ENCODE measurements at places on chromosomes 6 and 20. TPM values are rescaled to one million over a fixed set of nuclear protein-coding genes. Genes with fewer than 3 reads are reported as not detected.

The DACT2 gene
- not detected for total RNA-seq

The HDGFL1 gene
- total RNA-seq: not detected

The HLA-DPB1 gene
- 8.2 TPM for total RNA-seq

GRCh38 chr6:135251498-135252441 is 70.7 kb downstream of the MYB start:
- H3K27ac ChIP-seq: no peak overlapping the region
- H3K27me3 ChIP-seq: no peaks in the 10 kb centered on the region
- DNase-seq: no peak
- H3K36me3 ChIP-seq: no peaks in the 10 kb centered on the region

DNA sequence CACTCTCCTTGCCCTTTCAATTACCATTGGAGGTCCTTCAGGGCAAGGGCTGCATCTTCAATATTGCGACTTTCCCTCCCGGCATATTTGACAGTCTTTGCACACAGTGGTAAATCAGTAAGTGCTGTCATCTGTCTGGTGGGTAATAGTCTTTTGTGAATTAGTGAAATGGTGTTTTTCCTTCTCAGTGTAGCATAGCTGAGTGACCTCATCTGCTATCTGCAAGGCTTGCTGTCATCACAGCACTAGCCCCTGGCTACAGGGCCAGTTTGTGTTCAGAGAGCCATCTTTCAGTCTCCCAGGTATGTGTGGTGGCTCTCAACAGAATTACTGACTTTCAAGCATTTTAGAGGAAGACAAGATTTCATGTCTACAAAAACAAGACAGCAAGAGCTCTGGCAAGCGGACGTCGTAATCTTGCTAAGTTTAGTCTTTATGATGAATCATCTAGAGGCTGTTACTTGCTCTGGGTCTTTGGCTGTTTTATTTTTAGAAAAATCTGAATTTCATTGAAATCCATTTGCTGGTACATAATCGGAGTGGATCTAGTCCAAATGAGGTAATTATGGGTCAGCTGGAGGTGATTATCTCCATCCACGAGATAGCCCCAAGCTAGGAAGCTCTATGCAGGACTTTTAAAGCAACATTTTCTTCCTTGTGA is 528.9 kb downstream of the EPM2A start:
- H3K4me3 ChIP-seq: no peak overlapping the region
- no peaks in the 10 kb centered on the region for H3K4me1 ChIP-seq
- H3K27me3 ChIP-seq: peaks cover 5% of the 10 kb centered on the region
- no peak overlapping the region for H3K27ac ChIP-seq

- H3K4me3 ChIP-seq: peak overlapping the region; percentile 72
- H3K27me3 ChIP-seq: no peaks in the 10 kb centered on the region
- peaks cover 46% of the 10 kb centered on the region for H3K4me1 ChIP-seq
- DNase-seq: no peak
- H3K36me3 ChIP-seq: peaks cover 3% of the 10 kb centered on the region
- H3K27ac ChIP-seq: no peak overlapping the region
These were observed 2.2 kb downstream of the TAF4 start for GRCh38 chr20:62063315-62063980.

GRCh38 chr6:155881826-155882526 is 426.3 kb upstream of the NOX3 start:
- no peaks in the 10 kb centered on the region for H3K36me3 ChIP-seq
- peak overlapping the region; percentile 32 for H3K27ac ChIP-seq
- no peaks in the 10 kb centered on the region for H3K27me3 ChIP-seq
- DNase-seq: no peak

DNA sequence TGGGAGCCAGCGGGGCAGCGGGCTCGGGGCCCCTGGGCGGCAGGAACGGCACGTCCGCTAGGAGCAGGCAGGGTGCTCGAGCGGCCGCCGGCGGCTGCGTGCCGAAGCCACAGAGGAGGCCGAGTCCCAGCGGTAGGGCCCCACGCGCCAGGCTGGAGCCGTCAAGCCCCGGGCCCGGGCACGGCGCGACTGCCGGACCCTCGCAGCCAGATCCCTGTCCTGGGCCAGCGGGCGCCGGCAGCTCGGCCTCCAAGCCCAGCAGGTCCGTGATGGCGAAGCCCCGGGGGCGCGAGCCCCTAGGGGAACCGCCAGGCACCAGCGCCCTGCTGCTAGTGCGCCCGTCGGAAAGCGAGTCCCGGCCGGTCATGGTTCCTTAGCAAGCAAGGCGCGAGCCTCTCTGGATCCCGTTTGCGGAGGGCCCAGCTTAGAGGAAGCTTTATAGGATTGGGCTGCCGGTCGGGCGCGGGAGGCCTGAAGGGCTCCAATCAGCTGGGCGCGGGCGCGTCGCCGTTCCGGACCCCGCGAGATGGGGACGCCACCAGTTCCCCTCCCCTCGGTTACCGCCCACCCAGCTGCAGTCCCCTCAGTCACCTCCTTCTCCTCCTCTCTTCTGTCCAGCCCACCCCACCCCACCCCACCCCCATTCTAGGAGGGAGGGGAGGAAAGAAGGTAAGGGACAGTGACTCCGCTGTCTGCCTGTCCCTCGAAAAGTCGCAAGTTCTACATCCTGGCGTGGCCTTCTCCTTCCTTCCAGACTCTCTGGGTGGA is at the start of gene VSX1:
VSX1 (minus strand) TSS at position 412 of the 768 bp plus-strand sequence; CDS start at position 367, 45 bp downstream.
- DNase-seq: no peak
- no peak within 1 kb of the TSS for H3K27ac ChIP-seq
- H3K4me3 ChIP-seq: no peak within 1 kb of the TSS

GRCh38 chr6:85828973-85829372 is 186.3 kb upstream of the SYNCRIP start:
- H3K36me3 ChIP-seq: no peaks in the 10 kb centered on the region
- no peak overlapping the region for H3K4me3 ChIP-seq
- no peak overlapping the region for H3K27ac ChIP-seq

DNA sequence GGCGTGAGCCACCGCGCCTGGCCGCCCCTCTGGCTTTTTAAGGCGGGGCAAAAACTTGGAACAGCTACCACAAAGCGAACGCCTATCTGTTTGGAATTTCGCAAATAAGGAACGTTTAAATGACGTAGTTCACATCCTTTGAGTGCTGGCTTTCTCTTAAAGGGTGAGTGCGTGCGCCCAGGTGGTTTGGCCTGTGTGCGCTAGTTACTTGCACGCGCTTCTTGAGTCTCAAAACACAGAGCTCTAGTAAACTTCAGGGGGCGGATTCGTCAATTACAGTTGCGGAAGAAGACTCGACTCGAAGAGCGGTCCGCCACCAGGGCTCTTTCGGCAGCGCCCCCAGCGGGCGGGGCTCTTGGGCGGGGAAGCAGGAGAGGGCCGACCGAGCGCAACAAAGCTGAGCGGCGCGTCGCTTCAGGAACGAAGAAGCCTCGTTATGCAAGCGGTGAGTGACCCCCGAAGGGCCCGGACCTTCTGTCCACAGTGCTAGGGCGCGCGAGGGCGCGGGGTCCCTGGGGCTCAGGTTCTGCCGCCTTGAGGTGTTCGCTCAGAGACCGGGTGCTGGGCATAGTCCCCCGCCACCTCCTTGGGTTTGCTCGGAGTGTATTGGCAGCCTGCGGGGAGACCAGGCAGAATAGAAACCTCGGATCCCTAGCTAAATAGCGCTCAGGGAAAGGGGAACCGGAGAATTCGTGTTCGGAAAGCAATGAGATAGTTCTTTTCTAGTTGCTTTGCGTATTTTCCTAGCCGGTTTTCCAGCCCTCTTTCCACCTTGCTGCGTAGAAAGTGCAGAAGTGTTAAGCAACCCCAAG is at the start of gene SYCP2L:
SYCP2L (plus strand) TSS at position 362 of the 812 bp plus-strand sequence; CDS start at position 437, 75 bp downstream.
- DNase-seq: peak; percentile 14
- peaks cover 10% of the 10 kb centered on the region for H3K4me1 ChIP-seq
- peak within 1 kb of the TSS; percentile 73 for H3K4me3 ChIP-seq
- H3K27me3 ChIP-seq: peaks cover 92% of the 10 kb centered on the region
